ENCODE measurements at places on chromosomes 16 and 17.

- no peak for DNase-seq
Observed at GRCh38 chr16:50837324-50837723, 95.4 kb downstream of the CYLD start.

DNA sequence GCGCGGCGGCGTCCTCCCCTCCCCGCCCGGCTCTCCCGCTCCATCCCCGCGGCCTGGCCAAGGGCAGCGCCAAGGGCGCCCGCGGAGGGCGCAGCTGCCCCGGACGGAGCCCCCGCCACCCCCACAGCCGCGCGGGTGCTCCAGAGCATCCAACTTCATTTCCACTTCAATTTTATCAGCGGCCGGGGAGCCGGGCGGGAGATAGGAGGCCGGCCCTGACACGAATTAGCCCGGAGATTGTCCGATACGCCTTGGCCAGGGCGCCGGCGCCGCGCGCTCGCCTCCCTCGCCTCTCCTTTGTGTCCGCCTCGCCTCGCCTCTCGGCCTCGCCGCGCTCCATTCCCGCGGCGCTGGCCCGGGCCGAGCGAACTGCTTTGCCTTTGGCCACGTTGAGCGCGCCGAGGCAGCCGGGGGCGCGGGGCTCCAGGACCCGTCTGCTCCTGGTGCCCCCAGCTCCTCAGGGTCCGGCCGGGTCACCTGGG is 129.1 kb upstream of the LHX1 start:
- DNase-seq = no peak

DNA sequence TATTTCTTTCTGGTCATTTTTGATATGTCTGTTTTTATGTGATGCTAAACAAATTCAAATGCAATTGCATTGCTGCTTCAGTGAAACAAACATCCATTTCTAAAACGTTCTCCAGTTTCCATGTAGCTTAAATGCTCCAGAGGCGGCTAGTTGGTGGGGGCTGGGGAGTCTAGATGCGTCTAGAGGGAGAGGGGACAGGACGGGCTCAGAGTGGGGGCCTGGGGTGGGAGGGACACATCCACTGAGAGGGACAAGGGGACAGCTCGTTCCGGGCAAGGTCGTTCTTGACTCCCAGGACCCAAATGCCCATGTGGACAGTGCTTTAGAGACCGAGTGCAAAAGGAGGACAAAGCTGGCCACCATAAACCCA is 102.3 kb downstream of the FOXL1 start:
- DNase-seq = no peak

DNA sequence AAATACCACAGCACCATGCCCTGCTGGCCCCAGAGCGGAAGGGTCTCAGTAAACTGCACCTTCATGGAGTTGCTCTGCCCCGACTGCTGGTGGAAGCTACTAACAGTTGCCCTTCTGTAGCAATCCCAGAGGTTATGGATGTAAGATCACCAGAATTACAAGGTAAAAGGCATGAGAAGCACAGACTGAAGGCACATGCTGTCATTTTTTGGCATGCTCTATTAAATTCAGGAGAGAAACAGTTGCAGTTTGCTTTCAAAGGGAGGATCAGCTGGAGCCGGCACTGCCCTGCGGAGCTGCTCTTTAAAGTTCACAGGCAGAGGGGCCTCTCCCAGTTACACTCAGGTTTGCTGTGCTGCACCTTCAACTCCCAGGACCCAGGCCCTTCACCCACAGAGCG is 19.2 kb downstream of the NPRL3 start:
- no peak for DNase-seq

- DNase-seq = peak; percentile 89
Observed at GRCh38 chr16:66977341-66978113, 10.9 kb upstream of the CES4A start.

DNA sequence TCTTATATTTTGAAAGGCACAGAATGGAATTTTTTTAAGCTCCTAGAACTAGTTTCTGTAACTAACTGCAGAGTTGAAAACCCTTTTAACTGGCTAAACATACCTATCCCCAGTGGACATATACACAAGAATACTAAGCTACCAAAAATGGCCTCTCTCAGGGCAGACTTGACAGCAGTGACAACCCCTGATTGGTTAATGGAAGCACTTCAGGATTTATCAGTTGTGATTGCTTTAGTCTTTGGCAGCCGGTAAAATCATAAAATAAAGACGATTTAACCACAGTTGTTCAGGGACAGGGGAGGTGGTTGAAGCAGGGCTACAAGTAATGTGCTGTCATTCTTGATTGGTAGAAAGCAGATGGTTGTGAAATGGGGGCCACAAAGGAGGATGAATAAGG is 452.0 kb upstream of the SOX9 start:
- DNase-seq = no peak

GRCh38 chr17:14316126-14316832 is 15.4 kb downstream of the HS3ST3B1 start:
- DNase-seq = no peak

DNA sequence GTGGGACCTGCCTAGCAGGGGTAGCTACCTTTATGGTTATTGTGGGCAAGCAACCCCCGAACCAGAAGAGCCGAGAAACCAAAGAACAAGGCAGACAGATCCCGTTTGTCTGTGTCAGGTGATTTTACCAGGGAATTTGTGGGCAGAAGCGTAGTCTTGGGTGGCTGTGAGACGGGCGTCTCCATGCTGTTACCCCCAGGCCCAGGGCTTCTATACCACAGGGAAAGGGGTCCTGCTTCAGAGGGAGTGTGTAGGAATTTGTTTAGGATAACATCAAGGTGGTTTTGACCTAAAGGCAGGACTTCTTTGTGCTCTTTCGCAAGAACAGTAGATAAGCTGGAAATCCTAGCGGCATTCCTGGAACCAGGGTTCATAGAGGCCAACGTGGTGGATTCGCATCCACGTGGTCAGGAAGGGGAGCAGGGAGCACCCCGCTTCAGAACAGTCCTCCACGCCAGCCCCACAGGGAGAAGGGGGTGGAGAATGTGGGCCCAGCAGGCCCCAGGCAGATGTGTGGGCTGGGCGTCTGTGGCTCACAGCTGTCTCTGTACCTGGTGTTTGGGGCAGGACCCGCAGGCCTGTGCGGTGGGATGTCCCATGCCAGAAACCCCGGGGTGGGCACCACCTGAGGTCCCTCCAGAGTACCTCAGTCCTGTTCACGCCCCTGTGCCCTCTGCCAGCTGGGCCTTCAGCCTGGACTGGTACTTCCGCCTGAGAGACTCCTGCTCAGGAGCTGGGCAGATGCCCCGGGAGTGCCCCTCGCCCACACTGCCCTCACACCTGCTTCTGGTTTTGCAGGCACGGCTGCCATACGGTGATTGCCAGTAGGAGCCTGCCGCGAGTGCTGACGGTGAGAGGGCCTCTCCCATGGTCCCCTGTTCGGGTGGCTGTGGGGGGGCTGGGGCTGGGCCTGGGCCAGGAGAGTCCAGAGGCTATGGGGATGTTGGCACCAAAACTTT is 4.1 kb downstream of the DECR2 start:
- no peak for DNase-seq

DNA sequence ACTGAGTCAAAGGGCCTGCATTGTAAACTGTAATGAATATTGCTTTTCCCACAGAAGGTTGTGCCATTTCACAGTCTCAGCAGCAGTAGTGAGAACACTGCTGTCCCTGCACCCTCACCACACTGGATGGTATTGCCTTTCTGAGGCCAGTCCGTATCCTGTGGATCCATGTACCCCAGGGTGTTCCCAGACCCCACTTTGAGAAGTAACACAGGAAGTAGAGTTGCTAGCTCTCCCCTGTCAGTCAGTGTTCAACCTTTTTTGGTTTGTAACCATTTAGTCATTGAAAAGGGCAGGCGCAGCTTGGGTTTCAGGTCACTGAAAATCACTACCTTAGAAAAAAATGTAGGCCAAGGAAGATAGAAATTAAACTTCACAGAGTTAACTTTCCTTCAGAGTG is 37.9 kb downstream of the SLFN12L start:
- DNase-seq = no peak

DNA sequence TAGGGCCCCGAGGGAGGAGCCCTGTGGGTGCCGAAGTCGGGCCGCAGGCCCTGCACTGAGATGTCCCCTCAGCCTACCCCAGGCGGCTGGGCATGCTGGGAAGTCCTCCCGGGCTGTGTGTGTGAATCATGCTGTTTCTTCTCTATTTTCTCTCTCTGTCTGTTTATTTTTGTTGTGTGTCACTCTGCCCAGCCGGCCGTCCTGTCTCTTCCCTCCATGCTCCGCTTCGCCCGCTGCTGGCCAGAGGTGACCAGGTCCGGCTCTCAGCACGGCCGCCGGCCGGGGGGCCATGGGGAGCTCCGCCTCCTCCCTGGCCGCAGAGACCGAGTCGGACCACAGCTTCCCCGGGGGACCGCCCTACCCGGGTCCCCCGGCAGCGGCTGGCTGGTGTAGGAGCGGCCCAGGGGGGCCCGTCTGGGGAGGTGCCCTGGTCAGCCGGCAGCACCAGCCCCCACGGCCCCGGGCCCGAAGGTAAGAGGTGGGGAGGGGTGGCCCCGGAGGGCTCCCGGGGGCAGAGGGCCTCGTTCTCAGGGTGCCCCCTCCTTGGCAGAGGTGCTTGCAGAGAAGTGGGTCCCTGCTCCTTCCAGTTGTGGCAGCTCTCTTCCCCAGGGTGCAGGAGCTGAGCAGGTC is 12.5 kb downstream of the CAPN15 start:
- no peak for DNase-seq

DNA sequence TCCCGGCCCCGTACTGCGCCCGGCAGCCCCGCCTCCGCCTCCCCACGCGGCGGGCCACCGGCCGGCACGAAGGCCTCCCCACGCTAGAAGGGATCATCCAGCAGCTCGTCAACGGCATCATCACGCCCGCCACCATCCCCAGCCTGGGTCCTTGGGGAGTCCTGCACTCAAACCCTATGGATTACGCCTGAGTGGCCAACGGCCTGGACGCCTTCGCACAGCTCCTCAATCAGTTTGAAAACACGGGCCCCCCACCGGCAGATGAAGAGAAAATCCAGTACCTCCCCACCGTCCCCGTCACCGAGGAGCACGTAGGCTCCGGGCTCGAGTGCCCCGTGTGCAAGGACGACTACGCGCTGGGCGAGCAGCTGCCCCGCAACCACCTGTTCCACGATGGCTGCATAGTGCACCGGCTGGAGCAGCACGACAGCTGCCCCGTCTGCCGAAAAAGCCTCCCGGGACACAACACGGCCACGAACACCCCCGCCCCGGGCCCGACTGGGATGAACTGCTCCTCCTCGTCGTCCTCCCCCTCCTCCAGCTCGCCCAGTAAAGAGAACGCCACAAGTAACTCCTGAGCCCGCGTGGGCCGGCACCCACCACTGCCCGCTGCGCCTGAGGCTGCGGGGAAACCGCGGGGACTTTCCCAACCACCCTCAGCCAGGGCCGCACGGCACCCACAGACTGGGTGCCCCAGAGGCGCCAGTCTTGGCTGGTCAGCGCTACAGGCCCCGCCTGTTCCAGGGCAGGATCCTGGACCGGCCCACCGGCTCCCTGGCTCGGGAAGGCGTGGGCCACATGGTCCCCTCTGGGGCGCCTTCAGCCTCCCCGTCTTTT is 39.0 kb upstream of the AKAP1 start:
- DNase-seq = peak; percentile 12

- DNase-seq = no peak
Observed at GRCh38 chr17:67624886-67625656, 92.7 kb upstream of the NOL11 start.

DNA sequence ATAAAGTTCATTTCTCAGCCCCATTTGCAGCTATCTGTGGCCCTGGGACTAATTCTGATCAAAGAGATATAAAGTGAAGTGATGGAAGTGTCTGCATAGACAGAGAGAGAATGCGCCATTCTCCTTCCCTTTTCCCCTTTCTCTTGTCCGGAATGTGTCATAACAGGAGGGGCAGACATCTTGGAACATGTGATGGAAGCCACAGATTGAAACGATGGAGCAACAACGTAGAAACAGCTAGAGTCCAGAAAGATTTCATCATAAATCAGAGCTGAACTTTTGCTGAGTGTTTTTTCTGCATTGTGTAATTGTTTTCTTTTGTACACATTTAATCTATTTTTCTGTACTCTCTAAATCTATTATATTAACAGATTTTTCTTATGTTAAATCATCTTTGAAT is 11.3 kb downstream of the ASGR1 start:
- DNase-seq = no peak

DNA sequence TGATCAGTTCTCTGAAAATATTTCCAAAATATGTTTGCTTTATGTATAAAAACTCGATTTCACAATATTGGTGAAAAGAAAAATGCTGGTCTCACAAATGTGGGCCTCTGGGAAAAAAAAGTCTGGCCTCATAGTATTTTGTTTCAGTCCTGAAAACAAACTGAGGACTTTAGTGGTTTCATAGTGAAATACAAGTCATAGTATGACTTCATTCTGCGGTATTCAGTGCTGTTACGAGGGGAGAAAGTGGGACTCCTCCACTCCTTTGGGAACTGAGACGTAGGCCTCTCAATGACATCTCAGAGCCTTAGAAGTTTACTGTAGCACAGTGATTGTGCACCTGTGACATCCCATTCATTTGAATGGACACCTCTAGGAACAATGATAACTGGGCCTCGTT is 56.0 kb downstream of the CYB561 start:
- no peak for DNase-seq

DNA sequence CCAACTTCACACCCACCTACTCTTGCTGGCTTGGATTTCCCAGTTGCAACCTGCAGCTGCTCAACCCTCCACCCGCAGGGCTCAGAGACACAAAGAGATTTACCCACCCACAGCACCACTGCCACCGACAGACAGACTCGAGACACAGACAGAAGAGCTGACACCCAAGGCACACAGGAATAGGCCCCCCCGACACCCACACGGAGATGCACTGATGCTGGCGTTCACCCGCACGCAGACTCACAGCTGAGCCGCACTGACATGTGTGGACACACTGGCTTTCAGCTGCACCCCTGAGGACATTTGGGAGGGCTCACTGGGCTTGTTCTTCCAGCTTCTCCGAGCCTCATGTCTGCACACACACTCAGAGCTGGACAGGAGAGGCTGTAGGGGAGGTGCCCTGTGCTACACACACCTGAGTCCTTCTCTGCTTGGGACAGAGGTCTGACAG is 8.2 kb downstream of the STX1B start:
- DNase-seq = no peak

- peak; percentile 60 for DNase-seq
Observed at GRCh38 chr17:39164675-39165143, 1.3 kb downstream of the ARL5C start.

DNA sequence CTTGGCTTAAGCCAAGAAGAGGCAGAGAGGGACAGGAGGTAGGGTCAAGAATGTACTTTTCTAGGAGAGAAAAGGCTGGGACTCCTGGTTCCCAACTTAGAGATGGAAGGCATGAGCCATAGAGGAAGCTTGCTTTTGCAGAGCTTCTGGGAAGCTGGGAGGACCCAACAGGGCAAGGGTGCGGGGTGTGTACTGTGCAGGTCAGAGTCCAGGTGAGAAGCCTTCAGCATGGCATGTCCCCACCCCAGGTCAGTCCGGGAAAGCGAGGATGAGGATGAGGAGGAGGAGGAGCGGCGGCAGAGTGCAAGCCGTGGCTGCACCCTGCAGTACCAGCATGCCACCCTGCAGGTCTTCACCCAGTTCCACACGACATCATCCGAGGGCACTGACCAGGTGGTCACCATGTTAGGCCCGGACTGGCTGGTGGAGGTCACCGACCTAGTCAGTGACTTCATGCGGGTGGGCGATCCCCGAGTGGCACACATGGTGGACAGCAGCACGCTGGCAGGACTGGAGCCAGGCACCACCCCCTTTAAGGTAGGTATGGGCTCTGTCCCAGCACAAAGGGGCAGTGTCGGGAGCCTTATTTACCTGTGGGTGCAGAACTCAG is 55.3 kb downstream of the TMEM132E start:
- DNase-seq = no peak

GRCh38 chr17:304461-304860 is 48.1 kb downstream of the RPH3AL start:
- no peak for DNase-seq

GRCh38 chr17:78879635-78880186 is 23.3 kb downstream of the CEP295NL start:
- peak; percentile 1 for DNase-seq

GRCh38 chr17:65398040-65398787 is 163.2 kb downstream of the AXIN2 start:
- DNase-seq = no peak

Data from activated CD4-positive, alpha-beta T cell treated with anti-CD3 and anti-CD28 coated beads, Interleukin-2, amount 50 U/mL, for 4 hours (primary cell).